ENCODE measurements at places on chromosomes 7 and 10.

DNA sequence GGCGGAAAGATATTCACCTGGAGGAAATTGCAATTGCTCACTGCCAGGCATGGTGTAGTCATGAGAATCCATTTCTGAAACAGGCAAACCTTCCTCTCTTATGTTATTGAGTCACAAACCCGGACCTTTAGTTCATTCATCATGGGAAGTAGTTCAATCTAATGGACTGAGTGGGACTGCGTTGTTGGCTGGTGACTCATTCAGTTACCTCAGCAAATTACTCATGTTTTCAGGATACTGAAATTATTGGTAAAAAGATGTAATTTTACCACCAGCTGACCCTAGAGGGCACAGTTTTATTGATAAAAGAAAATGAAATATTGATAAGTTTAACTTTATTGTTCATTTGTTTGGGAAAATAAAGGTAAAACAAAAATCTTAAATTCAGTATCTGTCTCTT is 1194.4 kb upstream of the SORCS1 start:
- no peak for DNase-seq

DNA sequence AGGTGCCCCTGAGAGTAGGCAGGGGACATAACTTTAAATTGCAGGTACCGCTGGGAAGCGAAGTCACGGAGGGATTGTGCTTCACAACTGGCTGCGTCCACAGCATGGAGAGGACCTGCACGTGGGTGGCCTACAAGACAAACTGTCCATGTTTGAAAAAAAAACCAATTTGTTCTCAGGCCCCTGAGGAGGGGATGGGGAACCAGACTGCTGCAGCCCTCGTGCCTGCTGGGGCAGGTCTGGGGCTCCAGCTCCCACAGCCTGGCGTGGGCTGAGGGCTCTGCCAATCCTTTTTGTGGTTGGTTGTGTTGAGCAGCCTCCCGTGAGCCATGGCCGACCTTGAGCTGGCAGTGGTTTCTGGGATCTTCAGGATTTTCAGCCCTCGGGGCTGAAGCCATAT is 9.7 kb downstream of the SFRP5 start:
- DNase-seq = no peak

- no peak for DNase-seq
Measured at GRCh38 chr10:118965096-118965495, 64.4 kb upstream of the NANOS1 start.

DNA sequence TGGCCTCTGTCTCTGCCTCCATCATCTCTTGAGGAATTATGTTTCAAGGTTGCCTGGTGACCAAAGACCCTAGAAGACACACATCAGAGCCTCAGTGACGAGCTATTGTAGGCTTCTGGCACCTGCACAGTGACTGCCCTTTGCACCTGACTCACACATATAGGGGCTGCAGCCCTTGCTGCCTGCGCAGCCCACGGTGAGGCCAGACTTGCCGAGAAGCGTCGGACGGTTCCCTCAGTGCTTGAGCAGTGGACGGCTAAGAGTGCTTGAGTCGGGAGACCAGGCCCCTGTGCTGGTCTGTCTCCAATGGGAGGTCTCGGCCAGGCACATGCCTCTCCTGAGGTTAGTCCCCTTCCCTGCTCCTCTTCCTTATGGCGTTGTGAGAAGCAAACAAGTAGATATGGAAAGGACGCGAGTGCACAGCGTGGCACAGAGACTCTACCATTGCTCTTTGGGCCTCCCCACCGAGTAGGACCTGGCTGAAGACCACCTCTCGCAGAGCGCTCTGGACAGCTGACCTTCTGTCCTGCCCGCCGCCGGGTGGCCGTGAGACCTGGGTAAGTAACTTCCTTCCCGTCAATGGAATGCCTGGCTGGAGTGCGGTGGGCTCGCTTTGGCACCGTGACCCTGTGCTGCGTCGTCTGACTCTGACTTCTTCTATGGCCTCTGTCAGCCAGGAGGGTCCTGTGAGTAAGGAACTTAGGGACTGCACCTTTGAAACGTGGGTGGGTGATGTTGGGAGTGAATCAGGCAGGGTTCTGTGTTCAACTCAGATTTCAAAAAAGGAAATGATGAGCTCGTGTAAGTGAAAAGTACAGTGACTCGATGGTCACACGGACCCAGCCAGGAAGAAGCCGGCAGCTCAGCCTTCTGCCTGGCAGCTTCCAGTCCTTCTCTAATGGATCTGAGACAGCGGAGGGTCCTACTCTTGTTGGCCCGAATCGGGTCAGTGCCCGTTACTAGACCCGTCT is 33.7 kb downstream of the ZNF775 start:
- DNase-seq = no peak

- DNase-seq = no peak
Measured at GRCh38 chr10:78398382-78398781, 364.7 kb downstream of the RPS24 start.

DNA sequence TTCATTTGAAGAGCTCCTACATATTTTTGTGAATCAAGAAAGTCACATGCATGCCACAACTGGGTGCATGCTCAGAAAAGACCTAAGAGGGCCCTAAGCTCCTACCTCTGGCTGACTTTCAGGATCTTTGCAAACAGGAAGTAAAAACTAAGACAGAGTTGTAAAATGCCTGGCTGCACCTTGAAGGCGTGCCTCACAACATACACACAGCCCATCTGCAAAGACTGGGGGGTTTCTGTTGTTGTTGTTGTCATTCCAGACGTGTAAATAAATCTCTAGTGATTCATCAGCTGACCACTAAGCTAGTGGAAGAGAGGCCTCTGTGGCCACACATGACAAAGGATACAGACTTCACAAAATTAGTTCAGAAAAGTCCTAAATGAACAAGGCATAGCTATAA is 31.8 kb downstream of the SMURF1 start:
- DNase-seq = no peak

- no peak for DNase-seq
Measured at GRCh38 chr7:37524056-37524455, 75.4 kb upstream of the ELMO1 start.

GRCh38 chr7:36473454-36474282 is 84.0 kb downstream of the ANLN start:
- DNase-seq = peak; percentile 35

DNA sequence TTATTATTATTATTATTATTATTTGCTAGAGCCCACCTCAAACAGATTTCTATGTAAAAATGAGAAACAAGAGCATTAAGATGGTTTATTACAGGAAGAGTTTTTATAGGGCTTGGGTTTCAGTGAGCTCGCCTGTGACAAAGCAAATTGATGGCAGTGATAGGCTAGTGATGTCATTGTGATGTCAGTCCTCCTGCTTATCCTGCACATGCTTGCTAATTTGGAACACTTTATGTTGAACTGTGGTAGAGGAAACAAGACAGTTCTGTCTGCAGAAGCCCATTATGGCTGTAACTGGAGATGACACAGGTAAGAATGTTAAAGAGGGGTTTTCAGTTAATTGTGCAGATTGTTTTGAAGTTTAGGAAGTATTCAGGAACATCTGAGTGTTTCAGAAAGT is 68.3 kb downstream of the CREM start:
- DNase-seq = no peak

DNA sequence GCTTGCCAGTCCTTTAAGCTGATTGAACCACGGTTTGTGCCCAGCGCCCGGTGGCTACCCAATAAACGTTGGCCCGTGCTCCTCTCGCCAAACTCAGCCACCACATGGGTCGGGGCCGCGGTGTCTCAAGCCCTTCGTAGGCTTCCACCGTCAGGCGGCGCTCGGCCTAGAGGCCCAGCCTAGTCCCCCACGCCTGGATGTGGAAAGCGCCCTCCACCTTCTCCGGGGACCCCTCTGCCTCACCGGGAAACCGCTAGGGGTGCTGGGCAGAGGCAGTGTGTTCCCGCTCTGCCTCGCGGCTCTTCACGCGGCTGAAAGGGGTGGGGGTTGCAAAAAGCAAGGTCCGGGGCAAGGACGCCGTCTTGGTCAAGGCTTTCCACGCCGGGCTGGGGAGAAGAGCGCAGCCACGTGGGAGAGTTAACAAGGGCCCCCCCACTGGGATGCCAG is 29.8 kb downstream of the LEP start:
- no peak for DNase-seq

DNA sequence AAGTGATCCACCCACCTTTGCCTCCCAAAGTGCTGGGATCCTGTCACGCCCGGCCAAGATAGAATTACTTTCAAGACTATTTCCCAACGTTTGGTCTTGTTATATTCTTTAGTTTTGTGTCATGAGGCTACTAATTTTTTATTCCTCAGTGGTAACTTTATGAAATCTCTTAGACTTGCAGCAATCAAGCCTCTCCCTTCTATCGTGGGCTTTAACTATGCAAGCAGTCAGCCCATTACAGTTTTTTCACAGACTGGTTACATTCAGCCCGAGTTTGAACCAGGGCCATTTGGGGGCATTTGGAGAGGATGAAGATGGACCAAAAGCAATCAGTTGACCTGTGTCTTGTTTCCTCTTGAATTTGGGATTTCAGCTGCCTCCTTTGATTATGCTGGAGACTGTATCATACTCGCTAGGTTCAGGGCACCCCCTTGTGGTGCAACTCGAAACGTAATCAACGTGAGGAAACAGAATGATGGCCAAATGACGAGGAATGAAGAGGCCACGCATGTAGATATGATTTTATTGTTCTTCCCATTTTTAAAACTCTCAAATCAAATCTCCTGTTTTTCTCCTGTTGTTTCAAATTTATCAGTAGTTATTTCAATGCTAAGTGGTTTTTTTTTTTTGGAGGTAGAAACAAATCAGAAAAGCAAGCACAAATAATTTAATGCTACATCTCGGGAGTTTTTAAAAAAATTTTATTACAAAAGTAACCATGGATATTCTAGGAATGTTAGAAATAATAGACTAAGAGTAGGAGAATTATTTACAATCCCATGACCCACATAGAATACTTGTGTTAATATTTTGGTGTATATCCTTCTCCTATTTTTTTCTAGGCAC is 151.6 kb downstream of the KIAA1217 start:
- no peak for DNase-seq

GRCh38 chr7:23216021-23216420 is 30.6 kb upstream of the GPNMB start:
- DNase-seq = no peak

DNA sequence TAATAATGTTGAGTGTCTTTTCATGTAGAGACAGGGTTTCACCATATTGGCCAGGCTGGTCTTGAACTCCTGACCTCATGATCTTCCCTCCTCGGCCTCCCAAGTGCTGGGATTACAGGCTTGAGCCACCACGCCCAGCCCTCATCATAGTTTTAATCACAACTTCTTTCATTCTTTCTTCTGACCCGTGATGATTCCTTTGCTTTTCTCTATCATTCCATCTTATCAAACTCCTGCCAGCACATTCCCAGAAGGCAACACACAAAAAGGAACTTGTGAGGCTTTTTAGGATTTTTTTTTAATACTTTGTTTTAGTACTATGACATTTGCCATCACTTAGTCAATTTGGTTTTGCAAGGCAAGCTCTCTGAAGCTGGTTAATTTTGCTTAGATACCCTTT is 77.5 kb upstream of the MEOX2 start:
- DNase-seq = no peak

- DNase-seq = no peak
Measured at GRCh38 chr7:137597856-137598255, 248.9 kb downstream of the DGKI start.

- DNase-seq = no peak
Measured at GRCh38 chr10:48503293-48503911, 101.5 kb downstream of the ARHGAP22 start.

- no peak for DNase-seq
Measured at GRCh38 chr7:89618274-89618673, 536.0 kb upstream of the STEAP1 start.

- no peak for DNase-seq
Measured at GRCh38 chr7:46871516-46871915, 710.4 kb downstream of the TNS3 start.

- DNase-seq = no peak
Measured at GRCh38 chr7:130650611-130651120, 17.9 kb downstream of the COPG2 start.

DNA sequence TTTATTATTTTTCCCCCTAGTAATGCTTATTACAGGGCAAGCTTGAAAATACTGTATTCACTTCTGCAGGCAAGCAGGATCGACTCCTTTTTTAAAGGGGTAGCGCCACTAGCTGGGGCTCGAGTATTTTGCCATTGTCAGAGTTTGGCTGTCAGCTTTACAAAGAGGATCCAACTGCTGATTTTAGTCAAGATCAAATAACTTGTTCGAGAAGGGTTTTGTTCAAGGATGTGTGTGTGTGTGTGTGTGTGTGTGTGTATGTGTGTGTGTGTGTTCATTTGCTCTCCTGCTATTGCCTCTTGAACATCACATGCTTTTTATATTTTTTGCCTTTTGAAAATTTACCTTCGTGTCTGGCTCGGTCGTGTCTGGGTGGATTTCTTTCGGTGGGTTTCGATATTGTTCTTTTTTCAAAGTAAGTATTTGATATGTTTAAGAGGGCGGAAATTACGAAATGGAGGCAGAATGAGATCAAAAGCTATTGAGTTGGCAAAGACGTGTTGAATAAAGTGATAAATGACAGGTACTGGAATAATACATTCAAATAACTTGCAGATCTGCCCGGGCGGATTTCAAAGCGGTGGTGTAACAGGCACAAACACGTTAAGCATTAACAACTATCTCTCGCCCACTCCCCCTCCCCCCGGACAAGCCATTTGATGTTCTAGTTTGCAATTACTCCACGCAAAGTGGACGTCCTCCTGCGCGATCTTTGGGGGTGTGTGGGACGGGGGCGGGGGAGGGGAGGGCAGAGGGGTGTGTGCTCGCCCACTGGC is 1.1 kb downstream of the ARID5B start:
- DNase-seq = peak; percentile 38

GRCh38 chr10:85593226-85593772 is 773.3 kb downstream of the GRID1 start:
- DNase-seq = no peak

DNA sequence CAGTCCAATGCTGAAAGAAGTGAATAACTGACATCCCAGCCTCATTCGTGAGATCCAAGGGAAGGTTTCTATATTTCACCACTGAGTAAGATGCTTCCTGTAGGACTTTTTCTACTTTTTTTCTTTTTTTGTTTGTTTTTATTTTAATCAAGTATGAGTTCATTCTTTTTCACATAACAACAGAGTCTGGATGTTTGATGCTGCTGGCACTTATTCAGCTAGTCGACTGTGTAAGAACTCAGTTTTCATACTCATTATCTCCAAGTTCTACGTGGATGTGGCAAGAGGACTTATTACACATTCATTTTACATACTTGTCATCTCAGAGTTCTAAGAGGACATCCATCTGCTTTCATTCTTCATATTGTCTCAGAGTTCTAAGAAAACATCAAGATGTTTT is 86.9 kb downstream of the CPXM2 start:
- no peak for DNase-seq

DNA sequence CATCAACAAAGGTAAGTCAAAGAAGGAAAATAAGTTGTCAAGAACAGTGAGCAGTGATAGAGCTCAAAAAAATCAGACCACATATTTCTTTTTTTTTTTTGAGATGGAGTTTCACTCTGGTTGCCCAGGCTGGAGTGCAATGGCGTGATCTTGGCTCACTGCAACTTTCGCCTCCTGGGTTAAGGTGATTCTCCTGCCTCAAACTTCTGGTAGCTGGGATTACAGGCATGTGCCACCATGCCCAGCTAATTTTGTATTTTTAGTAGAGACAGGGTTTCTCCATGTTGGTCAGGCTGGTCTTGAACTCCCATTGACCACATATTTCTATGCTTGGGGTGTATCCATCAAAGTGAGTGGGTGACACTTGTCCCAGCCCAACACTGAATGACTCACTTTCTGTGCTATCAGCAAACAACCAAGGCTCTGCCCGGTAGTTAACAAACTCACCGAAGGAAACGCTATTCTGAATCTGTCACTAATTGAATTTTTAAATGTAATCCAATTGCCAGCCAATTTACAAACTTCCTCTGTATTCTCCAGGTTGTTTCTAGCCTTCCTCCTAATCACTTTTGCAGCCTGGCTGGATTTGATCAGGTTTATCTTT is 19.6 kb upstream of the SMNDC1 start:
- DNase-seq = no peak

- no peak for DNase-seq
Measured at GRCh38 chr7:130950741-130951140, 216.7 kb upstream of the KLF14 start.

All from substantia nigra (tissue), 51 donors.